Activated CD8-positive, alpha-beta memory T cell treated with anti-CD3 and anti-CD28 coated beads for 4 hours (primary cell): ENCODE measurements at places on chromosomes 6 and 20.

- no peak for DNase-seq
These were observed 12.0 kb upstream of the VAPB start for GRCh38 chr20:58377017-58377416.

GRCh38 chr20:12764053-12764452, 244.7 kb upstream of the SPTLC3 start:
- no peak for DNase-seq

DNA sequence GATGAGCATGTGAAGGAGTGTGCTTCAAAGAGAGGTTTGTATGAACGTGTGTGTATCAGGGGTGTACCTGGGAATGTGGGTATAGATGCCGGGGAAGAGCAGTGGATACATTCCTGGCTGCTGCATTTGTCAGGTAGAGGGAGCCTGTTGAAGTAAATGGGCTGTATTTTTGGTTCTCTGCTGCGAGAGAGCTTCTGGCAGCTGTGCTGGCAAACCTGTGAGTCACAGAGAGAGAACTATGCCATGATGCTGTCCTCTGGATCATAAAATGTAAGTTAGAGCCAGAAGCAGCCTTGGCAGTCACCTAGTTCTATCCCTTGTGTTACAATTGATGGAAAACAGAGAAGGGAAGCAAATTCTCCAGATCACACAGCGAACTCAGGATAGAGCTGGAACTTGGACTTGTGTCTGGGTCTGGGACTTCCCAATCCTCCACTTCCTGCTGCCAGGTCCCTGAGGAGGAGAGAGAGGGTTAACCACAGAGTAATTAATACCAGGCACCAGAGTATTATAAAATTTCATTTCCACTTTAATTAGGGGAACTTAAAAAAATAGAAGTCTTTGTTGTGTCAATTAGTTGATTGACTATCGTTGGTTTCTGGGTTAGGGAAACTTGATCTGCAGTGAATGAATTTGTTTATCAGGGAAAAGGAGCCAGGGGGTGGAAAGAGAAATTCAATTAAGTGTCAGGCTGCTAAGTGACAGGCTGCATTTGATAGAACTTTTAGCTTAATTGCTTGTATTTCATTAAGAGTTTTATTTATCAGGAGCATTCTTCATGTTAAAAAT, 41.1 kb upstream of the GTSF1L start:
- DNase-seq = no peak

DNA sequence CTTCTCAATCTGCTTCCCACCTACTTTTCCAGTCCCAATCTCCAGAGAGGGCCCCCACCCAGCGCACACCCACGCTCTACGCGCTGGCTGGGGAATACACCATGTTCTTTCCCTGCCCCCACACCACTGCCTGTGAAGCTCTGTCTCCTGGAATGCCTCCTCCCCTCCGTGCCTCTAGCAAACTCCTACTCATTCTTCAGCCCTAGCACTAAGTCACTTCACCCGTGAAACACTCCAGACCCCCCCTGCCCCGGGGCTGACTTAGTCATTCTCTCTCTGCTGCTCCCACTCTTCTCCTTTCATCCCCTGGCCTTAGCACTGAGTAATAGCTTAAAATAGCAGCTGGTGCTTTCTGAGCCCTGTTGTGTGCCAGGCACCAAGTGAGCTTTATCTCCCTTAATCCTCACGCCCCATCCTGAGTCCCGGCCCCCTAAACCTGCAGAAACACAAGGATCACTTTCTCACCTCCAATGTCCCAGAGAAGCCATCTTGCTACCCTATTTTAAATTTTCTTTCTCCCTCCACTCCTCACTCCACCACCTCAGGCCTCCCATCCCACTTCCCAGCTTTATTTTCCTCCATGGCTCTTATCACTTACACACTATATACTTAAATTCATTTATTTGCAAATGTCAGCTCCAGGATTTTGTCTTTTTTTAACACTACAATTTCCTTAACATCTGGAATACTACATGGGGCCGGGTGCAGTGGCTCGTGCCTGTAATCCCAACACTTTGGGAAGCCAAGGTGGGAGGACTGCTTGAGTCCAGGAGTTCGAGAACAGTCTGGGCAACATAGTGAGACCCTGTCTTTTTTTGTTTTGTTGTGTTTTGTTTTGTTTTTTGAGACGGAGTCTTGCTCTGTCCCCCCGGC, 6.3 kb upstream of the PARD6B start:
- DNase-seq = peak; percentile 17

GRCh38 chr6:158770533-158771330, 48.4 kb downstream of the EZR start:
- DNase-seq = no peak

- DNase-seq = no peak
These were observed 44.3 kb downstream of the TPD52L1 start for GRCh38 chr6:125197795-125198269.

- DNase-seq = no peak
These were observed 21.7 kb upstream of the BHLHE23 start for GRCh38 chr20:63028461-63028921.

DNA sequence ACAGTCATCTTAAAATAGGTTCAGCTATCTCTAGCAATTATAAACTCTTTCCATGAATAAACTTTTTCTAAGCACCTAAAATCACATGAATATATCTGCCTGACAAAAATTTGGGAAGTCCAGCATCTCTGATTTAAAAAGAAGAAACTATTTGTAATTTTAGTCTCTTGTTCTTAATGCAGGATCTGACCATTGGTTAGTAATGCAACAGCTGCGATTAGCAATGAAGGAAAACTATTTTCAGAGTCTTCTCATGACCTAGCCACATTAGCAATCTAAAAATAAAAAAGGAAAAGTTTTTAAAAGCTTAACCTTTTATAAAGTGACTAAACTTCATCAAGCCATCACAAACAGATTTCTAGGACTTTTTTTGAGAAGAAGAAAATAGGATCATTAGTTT, 97.5 kb downstream of the PTPRK start:
- no peak for DNase-seq

GRCh38 chr6:110822249-110822648, 7.0 kb upstream of the CDK19 start:
- no peak for DNase-seq

GRCh38 chr6:16741112-16742016, 19.9 kb downstream of the ATXN1 start:
- DNase-seq = no peak

GRCh38 chr6:111192911-111193555, 105.7 kb downstream of the SLC16A10 start:
- no peak for DNase-seq

DNA sequence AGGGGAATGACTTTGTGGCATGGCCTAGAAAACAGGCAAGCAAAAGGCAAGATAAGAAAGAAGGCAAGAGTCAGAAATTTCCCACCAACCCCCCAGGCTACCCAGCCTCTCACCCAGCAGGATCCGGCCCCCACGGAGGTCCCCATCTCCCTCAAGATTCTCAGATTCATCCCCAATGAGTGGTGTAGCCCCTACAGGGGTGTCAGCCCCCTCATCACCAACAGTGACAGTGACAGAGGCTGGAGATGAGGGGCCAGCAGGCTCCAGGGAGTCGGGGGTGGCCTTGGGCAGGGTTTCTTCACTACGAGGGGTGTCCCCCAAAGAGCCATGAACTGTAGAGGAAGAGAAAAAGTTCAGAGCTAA, 1.0 kb downstream of the EHMT2 start:
- no peak for DNase-seq

DNA sequence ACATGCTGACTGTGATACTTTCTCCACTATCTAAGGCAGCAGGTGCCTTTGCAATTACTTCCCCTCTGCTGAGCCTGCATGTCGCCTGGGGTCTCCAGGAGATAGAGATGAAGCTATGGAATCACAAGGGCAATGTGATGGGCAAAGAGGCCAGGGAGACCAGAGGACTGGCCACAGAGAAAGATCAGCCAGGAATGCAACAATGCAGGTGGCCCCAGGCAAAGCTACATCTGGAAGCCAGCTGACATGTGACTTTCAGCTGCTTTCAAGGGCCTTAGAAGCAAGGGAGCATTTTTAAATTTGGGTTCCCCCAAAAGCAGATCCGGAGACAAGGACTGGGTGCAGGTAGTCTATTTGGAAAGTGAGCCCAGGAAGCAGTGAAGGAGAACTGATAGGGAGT, 107.9 kb upstream of the SRSF6 start:
- no peak for DNase-seq

- DNase-seq = no peak
These were observed 42.3 kb upstream of the FRMD1 start for GRCh38 chr6:168121303-168121665.

DNA sequence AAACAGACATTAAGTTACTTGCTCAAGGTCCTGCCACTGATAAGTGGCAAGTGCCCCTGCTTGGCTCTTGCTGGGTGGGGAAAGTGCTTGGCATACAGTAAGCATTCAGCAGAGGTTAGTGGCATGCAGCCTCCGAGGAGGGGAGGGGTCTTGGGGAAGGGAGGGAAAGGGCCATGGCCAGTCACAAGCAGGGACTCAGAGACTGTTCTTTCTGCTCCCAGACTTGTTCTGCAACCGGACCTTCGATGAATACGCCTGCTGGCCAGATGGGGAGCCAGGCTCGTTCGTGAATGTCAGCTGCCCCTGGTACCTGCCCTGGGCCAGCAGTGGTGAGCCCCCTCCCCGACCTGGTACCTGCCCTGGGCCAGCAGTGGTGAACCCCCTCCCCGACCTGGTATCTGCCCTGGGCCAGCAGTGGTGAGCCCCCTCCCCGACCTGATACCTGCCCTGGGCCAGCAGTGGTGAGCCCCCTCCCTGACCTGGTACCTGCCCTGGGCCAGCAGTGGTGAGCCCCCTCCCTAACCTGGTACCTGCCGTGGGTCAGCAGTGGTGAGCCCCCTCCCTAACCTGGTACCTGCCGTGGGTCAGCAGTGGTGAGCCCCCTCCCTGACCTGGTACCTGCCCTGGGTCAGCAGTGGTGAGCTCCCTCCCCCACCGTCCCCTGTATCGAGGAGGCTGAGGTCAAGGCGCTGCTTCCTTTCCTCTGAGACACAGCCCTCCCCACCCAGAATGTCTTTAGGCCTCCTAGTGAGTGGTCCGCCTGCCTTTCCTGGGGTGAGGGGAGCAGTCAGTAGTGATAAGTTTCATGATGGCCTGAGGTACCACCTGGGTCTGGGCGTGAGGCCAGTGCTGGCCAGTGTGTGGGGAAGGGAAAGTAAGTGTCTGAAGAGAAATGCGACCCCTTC, 8.9 kb downstream of the GLP1R start:
- DNase-seq = no peak

- no peak for DNase-seq
These were observed 47.9 kb upstream of the IL17A start for GRCh38 chr6:52138284-52138683.

DNA sequence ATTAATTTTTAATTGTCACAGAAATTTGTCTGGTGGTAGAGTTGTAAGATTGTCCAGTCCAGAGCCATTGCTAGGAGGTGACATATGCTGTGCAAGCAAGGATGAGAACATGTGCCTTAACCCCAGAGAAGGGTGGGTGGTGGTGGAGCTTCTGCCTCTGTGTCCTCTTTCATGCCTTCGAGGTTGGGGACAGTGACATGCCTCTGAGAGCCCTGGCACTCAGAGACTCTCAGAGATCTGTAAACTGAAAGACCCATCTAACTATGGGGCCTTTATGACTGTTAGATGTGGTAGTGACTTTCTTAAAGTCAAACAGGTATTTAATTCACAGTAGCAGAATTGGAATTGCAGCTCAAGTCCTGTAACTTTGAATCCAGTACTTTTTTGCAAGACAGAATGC, 132.4 kb downstream of the JARID2 start:
- no peak for DNase-seq

DNA sequence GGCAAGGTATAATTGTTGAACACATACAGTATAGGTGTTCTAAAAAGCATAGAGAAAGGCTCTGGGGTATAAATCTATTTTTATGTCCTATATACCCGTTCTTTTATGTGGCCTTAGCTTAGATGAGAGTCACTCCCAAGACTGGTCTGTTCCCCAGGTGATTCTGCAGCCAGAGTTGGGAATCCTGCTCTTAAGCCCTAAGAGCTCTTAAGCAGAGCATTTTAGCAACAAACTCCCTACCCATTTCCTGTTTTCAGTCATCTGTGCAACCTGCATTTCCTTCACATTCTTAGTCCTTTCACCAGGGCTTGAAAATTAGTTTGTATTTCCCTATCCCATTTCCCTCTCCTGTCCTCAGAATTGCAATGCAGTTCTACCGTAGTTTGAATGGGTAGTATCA, 166.1 kb downstream of the HS3ST5 start:
- DNase-seq = no peak

DNA sequence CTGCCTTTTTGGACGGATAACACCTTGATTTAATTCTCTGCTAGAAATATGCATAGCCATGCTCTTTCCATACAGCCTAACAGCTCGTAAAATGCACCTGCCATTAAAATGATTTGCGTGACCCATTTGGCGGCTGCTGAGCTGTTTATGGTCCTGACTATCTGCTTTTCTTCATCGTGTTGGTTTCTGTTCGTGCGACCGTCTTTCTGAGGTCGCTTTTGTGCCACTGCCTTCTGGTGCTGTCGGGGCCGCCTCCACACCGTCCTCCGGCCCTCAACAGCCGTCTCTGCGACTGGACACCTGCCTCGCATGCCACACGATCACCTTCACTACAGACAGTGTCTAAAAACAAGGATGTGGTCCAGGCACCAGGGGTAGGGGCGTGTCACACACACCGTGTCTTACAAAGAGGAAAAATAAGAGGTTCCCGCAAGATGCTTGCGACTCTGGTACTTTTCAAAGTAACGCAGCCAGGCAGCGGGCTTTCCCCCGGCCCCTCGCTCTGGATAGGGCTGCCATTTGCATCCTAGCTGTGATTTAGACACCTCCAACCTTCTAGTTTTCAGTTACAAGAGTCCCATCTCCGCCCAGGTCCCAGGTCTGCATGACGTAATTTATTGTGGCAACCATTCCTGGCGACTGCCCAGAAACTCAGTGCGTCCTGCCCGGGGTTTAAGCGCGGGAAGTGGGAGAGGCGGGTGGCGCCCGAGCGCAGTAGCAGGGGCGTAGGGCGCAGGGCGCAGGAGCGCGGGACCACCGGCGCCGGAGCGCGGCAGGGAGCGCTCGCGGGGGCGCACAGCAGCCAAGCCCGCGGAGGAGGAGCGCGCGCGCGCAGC, at the start of gene STMND1:
Gene STMND1, plus strand, starts transcription at position 629 of the 836 bp plus-strand sequence. CDS start 208 bp downstream, outside the sequence.
- no peak for DNase-seq

DNA sequence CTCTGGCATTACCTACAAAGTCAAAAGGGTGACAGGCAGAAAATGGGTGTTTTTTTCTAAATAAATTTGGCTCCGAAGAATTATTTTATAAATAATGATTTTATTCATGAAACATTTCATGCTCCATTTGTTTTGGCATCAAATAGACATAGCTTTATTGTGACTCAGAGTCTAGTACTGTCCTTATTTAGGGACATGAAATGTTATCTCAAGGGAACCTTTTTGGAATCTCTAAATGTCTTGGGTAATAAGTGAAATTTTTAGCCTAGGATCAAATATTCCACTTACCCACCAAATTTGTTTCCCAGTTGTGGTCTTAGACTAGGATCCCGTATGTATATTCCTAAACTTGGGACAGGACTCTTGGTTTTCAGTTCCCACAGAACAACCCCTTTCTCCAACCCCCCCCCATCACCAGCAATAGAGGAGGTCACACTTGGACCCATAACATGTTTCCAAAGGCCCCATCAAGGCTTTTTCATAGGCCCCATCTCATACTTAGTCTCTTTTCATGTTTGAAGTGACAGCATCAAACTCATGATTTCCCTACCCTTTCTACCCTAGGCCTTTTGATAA, 81.8 kb downstream of the JAG1 start:
- DNase-seq = no peak
